ENCODE measurements at places on chromosomes 2 and 18.

DNA sequence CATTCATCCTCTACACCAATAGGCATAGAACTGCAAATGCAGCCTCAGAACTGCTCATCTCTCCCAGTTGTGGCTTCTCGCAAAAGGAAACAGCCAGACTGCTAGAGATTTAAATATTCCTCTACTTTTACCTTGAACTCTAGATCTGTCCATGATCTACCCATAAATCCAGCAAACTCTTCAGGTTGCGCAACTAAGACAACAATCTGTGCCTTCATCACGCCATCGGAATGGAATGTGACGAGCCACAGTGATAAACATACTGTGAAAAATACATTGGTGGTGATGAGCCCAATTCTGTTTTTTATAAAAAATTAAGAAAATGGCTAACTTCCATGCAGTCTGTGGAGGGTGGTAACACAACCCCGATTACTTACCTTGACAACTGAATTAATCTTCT lies 626.7 kb downstream of the LRRTM4 start:
- no peak for DNase-seq

DNA sequence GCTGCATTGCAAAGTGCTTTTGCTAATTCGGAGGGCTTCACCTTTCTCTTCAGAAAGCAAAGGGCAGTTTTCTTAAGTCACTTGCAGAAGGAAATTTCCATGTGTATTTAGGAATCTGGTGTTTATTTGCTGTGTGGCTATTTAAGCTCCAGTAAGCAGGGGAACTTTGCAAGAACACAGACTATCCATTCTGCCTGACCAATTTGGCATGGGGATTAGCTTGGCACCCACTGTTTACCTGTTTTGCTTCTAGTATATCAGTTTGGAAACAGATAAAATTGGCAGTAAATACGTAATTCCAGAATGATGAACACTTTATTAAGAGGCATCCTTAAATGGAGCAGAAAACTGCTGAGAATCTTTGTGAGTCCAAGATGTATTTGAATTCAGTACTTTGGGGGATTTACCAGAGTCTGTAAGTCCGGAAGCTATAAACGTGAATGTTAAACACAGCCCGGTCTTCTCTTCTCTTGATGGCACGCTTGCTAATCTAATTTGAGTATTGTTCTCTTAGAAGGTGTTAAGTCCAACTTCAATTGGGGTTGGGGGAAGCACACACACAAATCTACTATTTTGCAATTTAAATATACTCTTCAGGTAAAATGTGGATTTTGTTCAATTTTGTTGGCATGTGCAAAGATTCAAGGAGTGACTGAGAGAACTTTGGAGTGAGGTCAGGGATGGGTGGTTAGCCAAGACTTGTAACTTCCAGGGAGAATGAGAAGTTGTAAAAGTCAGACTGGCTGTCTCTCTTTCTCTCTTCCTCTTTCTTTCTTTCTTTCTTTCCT lies 650 bp downstream of the ACKR3 start:
- no peak for DNase-seq

GRCh38 chr18:25282282-25282681 lies 69.7 kb downstream of the ZNF521 start:
- DNase-seq: no peak

DNA sequence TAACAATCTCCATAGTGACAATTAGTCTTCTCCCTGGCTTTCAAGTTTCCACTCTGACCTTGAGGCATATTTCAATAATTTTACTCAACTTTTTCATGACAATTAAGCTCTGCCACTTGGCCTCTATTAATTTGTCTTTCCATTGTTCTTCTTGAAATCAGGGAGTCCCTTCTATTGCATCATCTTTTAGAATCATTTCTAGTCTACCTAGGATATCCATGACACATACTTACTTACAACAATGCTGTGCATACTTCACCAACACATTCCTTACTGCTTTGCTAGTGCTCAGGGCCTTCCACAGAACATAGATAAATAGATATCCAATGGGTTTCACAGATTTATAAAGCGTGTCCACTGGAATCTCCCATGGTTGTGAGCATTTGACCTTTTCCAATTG lies 331.5 kb upstream of the LRP1B start:
- no peak for DNase-seq

- DNase-seq: no peak
Measured at GRCh38 chr2:239128706-239129105, 272.1 kb downstream of the HDAC4 start.
